Fibroblast of lung (primary cell): ENCODE measurements at places on chromosomes 12 and 14.

DNA sequence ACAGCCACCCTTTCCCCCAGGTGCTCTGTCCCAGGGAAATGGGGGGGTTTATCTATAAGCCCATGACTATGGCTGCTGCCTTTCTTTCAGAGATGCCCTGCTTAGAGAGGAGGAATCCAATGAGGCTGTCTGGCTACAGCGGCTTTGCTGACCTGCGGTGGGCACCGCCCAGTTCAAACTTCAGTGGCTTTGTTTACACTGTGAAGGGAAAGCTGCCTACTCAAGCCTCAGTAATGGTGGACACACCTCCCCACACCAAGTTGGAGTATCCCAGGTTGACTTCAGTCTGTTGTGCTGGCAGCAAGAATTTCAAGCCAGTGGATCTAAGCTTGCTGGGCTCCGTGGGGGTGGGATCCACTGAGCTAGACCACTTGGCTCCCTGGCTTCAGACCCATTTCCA lies 869.2 kb downstream of the SLC6A15 start:
- no peak for DNase-seq

DNA sequence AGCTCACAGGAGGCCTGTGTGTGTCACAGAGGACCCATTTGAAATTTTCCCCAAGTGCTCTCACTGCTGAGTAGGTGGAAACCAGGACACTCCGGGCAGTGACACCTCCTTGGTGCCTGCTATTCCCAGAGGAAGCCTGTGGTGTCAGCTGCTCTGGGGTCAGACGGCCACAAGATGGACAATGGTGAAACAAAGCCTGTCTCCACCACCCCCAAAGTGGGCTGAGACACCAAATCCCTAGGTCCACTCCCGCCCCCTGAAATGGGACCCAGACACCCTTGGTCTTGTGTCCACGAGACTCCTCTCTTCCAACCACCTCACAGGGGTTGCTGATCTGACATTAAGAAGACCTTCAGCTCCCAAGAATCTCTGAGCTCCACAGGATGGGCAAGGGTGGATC lies 7.0 kb downstream of the KCNH3 start:
- DNase-seq: no peak

GRCh38 chr12:109443794-109444193 lies 33.3 kb downstream of the KCTD10 start:
- DNase-seq: no peak

- DNase-seq: no peak
These were observed 40.5 kb downstream of the MED13L start for GRCh38 chr12:116236976-116237375.

GRCh38 chr12:81546811-81547210 lies 212.3 kb downstream of the PPFIA2 start:
- DNase-seq: no peak

- no peak for DNase-seq
These were observed 283.8 kb downstream of the PAWR start for GRCh38 chr12:79406993-79407392.

- DNase-seq: peak; percentile 32
These were observed 6.6 kb downstream of the PPP4R4 start for GRCh38 chr14:94180655-94181271.

DNA sequence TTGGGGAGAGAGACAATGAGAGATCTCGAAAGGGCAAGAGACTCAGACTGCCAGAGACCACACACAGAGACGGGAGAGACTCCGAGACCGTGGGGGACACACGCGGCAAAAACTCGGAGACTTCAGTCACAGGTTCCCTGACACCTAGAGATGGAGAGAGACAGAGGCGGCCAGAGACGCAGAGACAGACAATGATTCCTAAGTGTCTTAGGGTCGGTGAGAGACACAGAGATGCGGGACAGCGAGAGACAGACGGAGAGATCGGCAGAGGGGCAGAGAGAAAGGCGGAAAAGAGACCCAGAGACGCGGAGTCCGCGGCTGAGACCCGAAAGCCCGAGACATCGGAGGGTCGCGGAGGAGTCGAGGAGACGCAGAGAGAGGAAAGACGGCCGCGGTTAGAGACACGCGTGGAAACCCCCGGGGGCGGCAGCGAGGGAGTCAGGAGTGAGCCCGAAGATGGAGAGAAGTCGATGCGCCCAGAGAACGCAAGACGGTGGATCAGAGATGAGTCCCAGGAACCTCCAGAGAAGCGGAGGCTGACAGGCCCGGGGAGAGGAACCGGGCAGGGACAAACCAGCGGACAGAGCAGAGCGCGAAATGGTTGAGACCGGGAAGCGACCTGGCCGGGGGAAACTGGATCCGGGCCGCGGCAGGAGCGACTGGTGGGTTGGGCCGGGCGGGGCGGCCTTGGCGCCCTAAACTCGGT lies 7.8 kb downstream of the LHX5 start:
- no peak for DNase-seq

DNA sequence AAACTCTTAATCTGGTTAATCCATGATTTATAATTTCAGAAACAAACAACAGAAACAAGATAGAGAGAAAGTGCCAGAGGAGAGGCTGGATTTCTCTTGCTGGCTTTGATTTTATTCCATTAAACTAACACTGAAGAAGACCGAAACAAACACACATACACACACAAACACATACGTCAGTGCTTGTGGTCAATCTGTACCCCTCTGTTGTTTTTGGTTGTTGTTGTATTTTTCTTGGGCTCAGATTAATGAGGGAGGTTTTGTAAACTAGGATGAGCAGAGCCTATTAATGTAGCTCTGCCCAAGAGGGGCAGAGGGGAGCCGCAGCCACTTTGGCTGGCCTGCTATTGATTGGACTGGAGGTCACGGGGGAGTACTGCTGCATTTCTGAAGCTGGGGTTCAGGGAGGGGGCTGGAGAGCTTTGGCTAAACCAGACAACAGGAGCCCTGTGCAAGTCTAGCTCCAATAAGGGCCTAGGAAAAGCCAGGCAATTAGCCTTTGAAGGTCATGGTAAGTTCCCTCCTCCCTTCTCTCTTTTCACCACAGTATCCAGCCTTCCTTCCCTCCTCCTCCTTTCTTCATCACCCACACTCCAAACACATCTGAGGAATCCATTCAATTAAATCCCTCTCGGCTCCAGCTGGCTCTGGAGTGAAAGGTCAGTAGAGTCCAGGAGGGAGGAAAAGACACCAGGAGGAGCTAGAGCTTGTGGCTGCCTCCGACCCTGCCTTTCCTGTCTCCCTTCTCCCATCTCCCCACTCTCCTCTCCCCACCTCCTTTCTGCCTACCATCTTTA lies 344.1 kb upstream of the LMO3 start:
- no peak for DNase-seq

GRCh38 chr12:103840462-103840875 lies 565 bp downstream of the NT5DC3 start:
- no peak for DNase-seq

- DNase-seq: peak; percentile 81
These were observed 60.6 kb downstream of the PTPRB start for GRCh38 chr12:70576341-70577282.

DNA sequence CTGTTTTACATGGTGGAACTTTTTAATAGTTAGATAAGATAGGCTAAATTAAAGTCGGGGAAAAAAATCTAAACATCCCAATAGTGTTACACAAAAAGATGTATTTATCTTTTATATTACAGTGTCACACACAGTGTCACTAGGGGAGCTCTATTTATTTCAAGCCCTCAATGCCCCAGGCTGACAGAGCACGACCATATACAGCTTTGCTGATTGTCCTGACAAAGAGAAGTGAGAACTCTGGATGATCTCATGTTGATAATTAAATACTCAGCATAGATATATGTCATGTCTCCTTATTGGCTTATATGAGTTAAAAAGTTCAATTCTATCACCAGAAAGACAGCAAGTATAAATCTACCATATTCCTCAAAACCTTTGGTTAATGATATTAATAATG lies 594.3 kb downstream of the LRFN5 start:
- no peak for DNase-seq

DNA sequence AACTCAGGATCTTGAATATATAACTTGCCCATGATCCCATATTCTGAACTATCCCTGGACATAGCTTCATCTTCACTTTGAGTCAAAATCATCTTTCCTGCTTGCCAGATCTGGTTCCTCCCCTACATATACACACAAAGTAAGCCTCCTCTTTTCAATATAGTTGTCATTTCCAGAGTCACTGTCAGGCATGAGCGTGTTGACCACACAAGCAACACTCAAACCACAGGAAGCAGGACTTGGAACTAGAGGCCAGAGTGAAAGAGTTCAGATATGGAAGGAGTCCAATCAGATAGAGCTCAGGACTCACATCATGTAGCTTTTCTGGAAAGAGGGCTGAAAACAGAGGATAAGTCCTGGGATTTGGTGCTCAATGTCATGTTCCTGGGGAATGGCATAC lies 1140.6 kb downstream of the BCL11B start:
- DNase-seq: no peak

DNA sequence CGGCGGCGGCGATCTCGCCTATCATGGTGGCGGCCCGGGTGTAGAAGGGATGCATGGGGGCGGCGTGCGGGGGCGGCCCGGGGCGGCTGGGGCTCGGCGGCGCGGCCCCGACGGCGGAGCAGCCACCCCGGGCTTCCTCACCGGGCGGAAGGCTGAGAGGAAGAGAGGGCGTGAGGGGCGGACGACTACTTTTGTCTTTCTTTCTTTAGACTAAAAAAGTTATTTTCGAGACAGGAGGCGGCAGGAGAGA lies 240 bp downstream of the BTG1 start:
- DNase-seq: no peak

- peak; percentile 11 for DNase-seq
These were observed 25.1 kb downstream of the SLC4A8 start for GRCh38 chr12:51449580-51450246.
